Stimulated activated CD4-positive, alpha-beta T cell treated with anti-CD3 and anti-CD28 coated beads, TNF-alpha, amount 100 ng/mL, for 1 hour (primary cell): ENCODE measurements at places on chromosomes 5 and 9.

DNA sequence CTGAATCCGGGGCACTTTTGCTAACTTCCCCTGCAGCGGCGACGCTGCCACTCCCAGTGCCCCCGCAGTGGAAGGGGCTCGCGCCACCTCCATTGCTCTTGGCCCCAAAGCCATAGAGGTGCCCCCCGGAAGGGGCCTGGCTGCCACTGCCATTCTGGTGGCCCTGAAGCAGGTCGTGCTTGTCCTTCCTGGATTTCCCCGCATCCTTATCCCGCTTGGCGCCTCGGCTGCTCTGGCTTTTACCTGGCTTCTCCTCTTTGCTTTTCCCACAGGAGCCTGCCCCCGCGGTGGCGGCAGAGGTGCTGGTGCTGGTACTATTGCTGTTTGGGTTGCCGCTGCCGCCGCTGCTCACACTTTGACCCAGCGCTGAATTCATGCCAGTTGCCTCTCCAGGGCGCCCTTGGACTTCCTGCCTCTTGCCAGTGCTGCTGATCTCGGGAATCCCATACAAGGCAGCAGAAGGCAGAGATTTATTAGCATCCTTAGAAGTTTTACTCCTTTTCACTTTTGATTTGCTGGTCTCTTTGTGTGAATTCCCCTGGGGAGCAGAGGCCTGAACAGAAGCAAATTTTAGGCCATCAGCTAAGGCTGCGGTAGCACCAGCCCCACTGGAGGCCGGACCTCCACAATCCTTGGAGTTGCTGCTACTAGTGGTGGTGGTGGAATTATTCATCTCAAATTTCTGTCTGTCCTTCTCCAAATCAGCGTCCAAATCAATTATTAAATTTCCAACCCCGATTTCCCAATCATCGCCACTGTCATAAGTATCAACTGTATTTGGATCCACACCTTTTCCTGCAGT lies 2.1 kb downstream of the ZNF608 start:
- DNase-seq: no peak

DNA sequence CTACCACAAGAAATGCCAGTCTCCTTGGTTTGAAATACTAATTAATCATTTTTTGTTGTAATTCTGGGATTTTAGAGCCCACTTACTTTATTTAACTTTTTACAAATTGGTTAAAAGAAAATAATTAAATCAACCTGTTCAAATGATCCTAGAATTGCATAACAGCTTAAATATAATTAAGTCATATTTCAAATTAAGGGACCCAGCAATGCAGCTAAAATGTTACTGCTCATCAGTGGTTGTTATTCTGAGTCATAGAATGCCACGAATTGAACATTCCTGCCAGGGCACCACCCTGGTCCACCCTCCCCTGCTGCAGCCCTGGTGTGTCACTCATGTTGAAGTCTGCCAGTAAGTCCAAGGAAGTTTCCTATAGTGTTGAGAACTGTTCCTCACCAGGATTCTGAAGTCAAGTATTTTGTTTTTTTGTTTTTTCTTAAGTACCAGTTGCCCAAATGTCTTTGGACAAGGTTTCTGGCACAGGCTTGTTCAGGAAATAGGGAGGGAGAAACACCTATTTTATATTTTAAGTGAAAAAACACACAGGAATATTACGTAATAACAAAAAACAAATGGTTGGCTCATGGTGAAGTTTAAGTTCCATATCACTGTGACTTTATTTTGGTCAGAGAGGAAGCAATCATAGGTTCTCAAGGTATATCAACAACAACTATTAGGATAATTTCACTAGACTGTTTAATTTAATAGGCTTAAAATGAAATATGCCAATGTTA lies 4.3 kb upstream of the ITGA1 start:
- no peak for DNase-seq

- no peak for DNase-seq
Observed at GRCh38 chr5:53943938-53944337, 366.4 kb downstream of the ARL15 start.

DNA sequence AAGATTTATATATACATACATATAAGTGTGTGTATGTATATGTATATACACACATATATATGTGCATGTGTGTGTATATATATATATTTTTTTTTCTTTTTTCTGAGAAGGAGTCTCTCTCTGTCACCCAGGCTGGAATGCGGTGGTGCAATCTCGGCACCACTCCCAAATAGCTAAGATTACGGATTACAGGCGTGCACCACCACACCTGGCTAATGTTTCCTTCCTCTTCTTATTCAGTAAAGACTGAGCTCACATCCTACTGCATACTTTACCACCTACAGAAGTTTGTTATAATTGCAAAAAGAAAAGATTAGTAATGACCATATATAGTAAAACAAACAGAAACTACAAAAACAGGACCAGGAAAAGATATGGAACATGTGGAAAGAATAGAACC lies 23.1 kb upstream of the ZNF354B start:
- no peak for DNase-seq

- DNase-seq: no peak
Observed at GRCh38 chr9:110752766-110753165, 84.2 kb downstream of the MUSK start.

- no peak for DNase-seq
Observed at GRCh38 chr5:171055875-171056454, 194.1 kb downstream of the RANBP17 start.
